HTR-8/SVneo (cell line): ENCODE measurements at places on chromosomes 16 and 17.

DNA sequence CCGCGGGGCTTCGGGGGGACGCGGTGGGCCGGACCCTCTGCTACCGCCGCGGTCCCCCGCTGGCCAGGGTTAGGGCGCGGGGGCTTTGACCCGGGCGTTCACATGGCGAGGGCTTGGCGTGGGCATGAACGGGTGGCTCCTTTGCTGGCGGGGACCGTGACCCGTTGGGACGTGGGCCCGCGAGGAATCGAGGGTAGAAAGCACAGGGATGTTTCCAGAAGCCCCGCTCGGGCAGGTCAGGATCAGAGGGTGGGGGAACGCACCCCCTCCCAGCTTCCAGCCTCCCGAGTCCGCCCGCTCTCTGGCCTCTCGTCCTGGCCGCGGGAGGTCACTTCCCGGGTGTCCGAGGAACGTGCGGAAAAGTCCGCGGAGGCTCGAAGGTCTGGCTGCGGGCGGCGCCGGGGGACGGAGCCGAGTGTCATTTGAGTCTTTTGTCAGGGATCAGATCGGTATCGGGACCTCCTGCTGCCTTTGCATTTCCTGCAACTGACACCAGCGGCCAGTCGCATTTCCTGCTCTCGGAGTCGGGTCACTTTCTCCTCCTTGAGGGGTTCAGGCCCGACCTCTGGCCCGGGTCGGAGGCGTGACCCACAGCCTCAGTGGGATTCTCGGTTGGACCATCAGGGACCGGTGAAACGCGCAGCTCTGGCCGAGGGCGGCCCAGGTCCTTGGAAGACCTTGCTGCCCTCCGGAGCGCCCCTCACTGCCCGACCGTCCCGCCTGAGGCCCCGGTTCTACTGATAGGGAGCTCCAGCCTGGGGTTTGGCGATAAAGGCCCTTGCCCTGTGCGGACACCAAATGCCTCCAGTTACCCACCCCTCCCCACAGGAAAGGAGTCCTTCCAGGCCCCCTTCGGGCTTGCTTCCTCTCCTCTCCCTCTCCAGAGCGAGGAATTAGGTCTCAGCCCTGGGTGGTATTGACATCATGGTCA, 702 bp upstream of the WNT3 start:
- no peak for DNase-seq

- no peak for DNase-seq
These were observed 195.3 kb upstream of the RPL38 start for GRCh38 chr17:74008196-74008595.

DNA sequence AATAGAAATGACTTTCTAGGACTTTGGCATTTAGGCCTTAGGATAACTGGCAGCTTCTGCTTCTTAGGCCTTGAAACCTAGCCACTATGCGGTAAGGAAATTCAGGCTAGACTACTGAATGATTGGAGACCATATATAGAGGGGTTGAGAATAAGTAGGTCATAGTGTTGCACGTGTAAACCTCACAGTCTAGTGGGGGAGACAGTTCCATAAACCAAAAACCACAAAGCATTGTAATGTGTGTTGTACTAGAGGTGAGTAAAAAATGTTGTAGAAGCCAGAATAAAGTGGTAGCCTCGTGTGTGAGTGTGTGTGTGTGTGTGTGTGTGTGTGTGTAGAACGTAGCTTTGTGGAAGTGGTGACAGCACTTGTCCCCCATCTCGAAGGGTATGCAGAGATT, 188.5 kb downstream of the MAP2K6 start:
- DNase-seq: no peak

GRCh38 chr16:86574646-86575045, 3.7 kb upstream of the FOXL1 start:
- DNase-seq: no peak

DNA sequence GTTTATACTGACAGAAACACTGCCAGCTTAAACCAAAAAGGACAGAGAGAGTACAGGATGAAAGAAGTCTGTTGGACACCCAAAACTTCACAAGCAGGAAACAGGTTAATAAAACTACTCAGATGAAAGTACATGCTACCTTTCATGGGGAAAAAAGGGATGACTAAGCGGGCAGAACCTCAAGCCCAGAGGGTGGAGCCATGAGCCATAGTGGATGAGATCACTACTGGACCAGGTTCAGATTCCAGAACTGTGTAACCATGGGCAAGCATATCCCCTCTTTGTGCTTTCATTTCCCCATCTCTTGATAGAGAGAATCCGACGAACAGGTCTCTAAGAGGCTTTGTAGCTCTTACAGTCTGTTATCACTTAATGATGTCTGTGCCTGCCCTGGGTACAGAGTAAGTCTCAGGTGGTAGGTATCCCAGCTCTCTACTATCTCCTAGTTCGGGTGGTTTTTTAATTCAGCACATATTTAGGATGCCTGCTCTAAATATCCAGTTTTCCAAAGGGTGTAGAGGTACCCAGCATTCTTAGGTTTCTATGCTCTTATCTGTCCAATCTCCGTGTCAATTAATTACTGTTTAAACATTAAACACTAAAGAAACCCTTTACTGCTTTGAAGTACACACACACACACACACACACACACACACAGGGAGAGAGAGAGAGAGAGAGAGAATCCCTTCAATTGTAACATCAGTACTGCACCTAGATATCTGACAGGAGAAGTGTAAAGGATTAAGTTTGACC, 206.7 kb downstream of the ZNF423 start:
- DNase-seq: no peak

DNA sequence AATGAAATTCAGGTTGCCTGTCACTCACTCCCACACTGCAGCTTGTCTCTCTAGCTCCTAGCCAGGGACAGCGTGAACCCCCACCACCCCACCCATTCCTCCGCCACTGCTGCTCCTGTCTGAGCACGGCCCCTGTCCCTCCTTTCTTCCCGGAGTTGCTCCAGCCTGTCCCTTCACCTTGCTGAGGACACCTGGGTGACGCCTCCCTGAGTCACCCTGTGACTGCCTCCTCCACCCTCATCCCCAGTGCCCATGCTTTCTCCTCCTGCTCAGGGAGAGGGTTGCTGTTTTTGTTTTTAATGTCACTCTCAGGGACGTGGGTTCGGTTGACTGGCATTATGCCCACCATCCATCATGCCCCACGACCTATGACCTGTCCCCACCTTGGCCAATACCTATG, 25.8 kb upstream of the NAT9 start:
- no peak for DNase-seq
